Activated T-cell treated with anti-CD3 and anti-CD28 coated beads, Interleukin-2, amount 50 U/mL, for 48 hours (primary cell): ENCODE measurements at places on chromosomes 2 and 18.

GRCh38 chr2:107591561-107592279 lies 235.0 kb upstream of the RGPD4 start:
- DNase-seq: no peak

DNA sequence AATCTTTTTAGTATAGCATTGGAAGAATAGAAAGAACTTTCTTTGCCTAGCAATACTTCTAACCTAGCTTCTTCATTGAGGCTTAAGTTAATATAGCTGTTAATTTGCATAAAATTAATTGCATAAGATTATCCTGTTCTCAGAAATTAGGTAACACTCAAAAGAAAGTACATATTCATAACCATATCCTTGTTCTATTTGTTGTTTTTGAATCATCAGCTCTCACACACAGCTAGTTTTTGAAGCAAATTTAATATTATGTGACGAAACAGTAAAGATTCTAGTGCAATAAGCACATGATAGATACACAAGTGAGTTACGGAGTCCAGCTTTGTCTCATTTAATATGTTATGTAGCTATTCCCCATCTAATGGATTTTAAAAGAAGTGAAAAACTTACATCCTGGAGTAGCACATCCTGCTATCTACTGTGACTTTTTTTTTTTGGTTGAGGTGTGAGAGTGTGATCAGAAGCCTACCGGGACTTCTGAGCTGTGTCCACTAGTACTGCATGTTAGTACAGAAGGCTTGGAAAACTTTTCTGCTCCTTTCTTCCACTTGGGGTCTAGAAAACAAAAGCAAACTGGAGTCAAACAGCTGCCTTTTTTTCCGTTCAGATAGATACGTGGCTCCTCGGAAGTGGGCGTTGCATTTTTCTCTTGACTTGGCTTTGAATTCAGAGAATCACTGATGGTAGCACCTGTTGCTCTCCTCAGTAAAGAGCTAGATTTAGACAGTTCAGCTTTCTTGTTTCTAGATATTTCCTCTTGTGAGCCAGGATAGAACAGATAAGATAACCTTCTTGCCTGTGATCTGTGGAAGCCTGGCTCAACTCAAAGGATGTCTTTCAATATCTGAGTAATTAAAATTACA lies 27.2 kb downstream of the KDM3A start:
- no peak for DNase-seq

- no peak for DNase-seq
Measured at GRCh38 chr2:217168496-217168895, 308.6 kb upstream of the TNP1 start.

DNA sequence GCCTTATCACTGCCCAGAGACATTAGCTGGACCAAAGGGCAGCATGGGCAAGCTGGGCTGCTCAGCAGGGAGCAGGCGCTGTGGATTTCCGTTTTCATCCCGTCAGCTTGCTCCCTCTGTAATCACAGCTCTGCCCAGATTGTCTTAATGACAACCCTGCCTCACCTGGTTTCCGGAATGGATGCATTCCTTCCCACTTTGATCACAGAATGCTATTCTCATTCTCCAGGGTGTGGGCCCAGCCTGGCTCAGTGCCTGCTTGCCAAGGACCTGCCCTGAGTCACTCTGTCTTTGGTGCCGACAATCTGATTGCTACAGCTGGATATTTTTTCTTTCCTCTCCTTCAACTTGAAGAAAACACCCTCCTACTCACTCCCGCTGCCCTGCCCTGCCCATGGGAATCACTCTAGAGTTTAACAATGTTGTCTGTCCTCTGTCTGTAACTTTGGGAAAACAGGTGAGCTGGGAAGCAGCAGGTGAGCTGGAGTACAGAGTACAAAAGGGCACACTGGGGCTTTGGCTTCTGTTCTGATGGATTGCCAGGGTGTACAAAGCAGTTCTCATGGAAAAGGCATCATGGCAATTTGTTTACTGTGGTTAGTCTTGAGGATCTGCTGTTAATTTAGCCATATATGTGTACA lies 27.2 kb upstream of the FAM136A start:
- no peak for DNase-seq

- DNase-seq: no peak
Measured at GRCh38 chr2:97931858-97932225, 63.9 kb downstream of the TMEM131 start.

GRCh38 chr18:79796531-79797405 lies 970 bp upstream of the KCNG2 start:
- DNase-seq: no peak

GRCh38 chr2:9678544-9678943 lies 47.7 kb upstream of the YWHAQ start:
- DNase-seq: no peak

- DNase-seq: no peak
Measured at GRCh38 chr2:174044556-174044955, 79.4 kb upstream of the SP3 start.

DNA sequence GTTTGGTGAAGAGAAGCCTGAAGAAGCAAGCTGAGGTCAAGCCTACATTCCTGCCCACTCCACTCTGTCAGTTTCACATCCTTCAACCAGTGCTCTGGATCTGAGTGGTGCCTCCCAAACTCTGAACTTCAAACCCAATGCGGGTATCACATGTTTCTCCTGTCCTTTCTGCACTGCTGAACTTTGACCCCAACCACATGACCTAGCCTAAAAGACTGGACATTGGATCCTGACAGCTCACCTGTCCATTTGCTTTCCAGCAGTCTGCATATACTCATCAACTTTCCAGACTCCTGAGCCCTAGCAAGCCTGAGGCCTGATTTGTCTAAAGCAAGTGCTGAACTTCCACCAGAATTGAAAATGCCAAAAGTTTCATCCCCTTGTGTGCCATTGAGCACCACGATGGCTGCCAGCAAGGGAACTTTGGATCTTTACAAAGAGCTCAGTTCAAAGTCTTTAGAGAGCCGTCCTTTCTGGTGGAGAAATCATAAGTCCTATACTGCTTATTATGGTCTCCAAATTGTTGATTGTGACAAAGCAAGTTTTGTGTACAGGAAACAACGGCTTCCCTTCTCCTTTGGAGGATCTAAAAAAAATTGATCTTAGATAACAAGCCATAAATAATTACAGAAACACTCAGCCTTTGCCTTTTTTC lies 37.6 kb upstream of the ITGA6 start:
- DNase-seq: no peak

DNA sequence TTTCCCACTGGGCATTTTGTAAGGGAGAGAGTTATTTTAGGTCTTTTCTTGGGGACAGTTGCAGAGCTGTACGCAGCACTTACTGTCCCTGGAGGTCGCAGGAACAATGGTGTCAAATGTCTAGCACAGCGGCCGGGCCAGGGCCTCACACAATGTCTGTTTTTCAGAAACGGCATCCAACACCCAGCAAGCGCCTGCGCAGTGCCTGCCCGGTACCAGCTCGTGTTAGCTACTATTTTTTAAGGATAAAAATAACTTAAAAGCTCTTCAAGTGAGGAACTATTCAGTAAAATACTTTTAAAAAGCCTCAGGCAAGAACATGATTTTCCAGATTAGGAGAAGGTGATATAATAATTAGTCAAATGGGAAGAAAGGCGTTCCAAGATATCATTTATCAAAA lies 90.0 kb downstream of the MBP start:
- DNase-seq: no peak

DNA sequence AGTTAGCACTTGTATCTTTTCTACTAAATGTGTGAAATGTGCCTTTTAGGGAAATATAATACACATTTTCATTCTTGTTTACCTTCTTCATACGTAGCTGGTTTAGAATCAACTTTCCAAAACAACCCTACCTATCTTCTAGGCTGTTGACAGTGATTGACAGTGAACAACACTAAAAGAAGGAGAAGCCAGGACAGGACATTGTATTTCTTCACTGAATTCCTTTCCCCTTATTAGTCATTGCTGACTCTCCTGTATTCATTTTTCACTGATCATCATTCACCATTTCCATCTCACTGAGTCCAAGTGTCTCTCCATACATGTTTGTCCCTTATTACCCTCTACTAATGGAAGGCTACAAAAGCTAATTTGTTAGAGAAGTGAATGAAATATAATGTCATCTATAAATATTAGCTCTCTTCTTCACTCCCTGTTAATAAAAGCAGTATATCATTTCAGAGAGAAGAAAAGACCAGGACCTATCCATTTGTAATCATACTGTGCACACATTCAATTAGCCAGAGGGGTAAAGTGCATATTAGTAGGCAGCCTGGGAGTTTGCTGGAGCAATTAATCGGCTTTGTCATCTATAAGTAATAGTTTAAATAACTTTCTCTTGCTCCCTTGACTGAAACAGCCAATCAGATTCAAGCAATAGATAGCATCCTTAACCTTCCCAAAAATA lies 192.5 kb upstream of the FOSL2 start:
- DNase-seq: no peak

- no peak for DNase-seq
Measured at GRCh38 chr18:37303009-37303408, 262.6 kb downstream of the CELF4 start.

DNA sequence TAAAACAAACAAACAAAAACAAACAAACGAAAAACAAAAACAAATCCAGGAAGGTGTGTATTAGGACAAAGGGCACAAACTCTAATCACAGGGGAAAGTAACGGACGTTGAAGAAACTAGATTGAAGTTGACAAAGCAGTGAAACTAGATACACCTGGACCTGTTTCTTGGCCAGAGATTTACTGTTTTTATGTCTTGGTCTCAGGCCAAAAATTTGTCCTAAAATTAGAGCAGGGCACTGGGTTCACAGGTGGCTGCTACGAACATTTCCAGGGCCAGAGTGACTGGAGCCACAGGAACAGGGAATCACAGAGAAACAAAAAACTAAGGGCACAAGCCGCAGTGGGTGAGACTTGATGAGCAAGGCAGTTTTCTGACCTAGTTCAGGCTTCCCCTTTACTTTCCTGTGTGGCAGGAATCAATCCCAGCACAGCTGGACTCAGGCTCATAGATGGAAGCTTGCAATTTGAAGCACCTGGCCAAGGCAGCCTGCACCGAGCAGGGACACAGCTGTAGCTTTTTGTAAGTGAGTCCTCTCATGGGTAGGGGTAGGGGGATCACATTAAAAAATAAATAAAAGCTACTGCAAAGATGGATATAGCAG lies 329.4 kb downstream of the DLGAP1 start:
- no peak for DNase-seq

DNA sequence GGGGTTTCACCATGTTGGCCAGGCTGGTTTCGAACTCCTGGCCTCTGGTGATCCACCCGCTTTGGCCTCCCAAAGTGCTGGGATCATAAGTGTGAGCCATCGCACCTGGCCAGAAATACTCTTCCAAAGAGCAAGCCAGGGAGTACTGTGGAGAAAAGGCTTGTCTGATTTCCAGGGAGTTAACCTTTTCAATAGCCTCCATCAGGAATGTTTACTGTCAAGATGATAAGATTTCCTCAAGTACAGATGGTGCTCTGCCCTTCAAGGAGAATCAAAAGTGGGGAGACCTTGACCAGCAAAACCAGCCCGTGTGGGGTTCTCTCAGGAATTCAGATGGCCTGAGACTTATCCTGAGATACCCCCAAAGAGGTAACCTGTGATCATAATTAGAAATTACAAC lies 237.2 kb downstream of the PRKCE start:
- DNase-seq: no peak

DNA sequence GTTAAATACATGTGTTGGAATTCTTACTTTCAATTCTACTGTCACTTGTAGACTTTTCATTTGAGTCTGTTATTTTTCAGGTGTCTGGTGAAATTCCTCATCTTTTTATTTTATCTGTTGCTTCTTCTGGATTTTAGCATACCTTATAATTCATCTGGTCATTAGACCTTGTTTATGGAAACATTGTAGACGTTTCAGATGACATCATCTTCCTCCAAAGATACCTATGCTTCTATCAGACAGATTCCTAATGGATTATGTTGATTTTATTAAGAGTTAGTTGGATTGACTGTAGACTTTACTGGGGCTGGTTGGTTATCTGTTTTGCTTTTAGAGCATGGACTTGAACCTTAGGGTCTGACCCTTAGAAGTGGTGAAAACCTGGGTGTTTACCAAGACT lies 15.3 kb upstream of the MFSD2B start:
- DNase-seq: no peak
